HCT116 (cell line): ENCODE measurements at places on chromosomes 11 and 22. TPM values are rescaled to one million over a fixed set of nuclear protein-coding genes. Genes with fewer than 3 reads are reported as not detected.
A peak's percentile ranks its signal among the peaks of the same experiment; 100 is the strongest.

- DNase-seq = no peak
- no peak overlapping the region for H3K4me3 ChIP-seq
- H3K4me1 ChIP-seq = 0 out of 2 replicates have a peak, but pooled peaks cover 2% of the 10 kb centered on the region
These were observed 46.7 kb downstream of the IGLL1 start for GRCh38 chr22:23533328-23533762.

GRCh38 chr11:45267052-45267451, 19.1 kb downstream of the SYT13 start:
- H3K27me3 ChIP-seq = no peaks in the 10 kb centered on the region
- H3K4me1 ChIP-seq = peaks cover 26% of the 10 kb centered on the region
- no peaks in the 10 kb centered on the region for H3K36me3 ChIP-seq
- no peak for DNase-seq
- no peak overlapping the region for H3K27ac ChIP-seq

DNA sequence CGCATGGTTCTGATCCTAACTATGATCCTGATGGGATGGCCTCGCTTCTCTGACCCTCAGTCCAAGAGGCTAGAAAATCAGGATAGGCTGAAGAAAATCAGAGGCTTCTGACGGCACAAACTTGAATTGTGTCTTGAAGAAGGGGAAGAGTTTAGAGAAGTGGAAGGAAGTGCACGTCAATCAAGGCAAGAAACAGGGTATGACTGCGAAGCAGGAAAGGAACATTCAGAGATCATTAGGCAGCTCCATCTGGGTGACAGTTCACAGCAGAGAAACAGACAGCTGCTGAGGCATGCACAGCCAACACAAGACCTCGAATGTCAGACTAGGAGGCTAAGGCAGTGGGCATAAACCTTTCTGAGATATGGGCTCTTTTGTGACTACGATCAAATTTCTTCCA, 29.3 kb downstream of the CLPB start:
- no peaks in the 10 kb centered on the region for H3K36me3 ChIP-seq
- no peaks in the 10 kb centered on the region for H3K4me1 ChIP-seq
- H3K27me3 ChIP-seq = no peaks in the 10 kb centered on the region
- no peak overlapping the region for H3K27ac ChIP-seq
- no peak for DNase-seq
- no peak overlapping the region for H3K4me3 ChIP-seq

- H3K27me3 ChIP-seq = no peaks in the 10 kb centered on the region
- H3K36me3 ChIP-seq = no peaks in the 10 kb centered on the region
- no peak overlapping the region for H3K4me3 ChIP-seq
- no peak overlapping the region for H3K27ac ChIP-seq
These were observed 20.8 kb upstream of the LINC01488 start for GRCh38 chr11:69460540-69461257.

- H3K27me3 ChIP-seq = no peaks in the 10 kb centered on the region
- no peak overlapping the region for H3K27ac ChIP-seq
These were observed 81.8 kb upstream of the TENM4 start for GRCh38 chr11:79522626-79523025.

- DNase-seq = peak; percentile 19
- H3K4me3 ChIP-seq = no peak overlapping the region
- no peaks in the 10 kb centered on the region for H3K36me3 ChIP-seq
- H3K27ac ChIP-seq = no peak overlapping the region
- peaks cover 10% of the 10 kb centered on the region for H3K4me1 ChIP-seq
These were observed 76.1 kb upstream of the RTL6 start for GRCh38 chr22:44574057-44574639.

- no peak for DNase-seq
- no peak overlapping the region for H3K27ac ChIP-seq
- H3K4me3 ChIP-seq = no peak overlapping the region
These were observed 30.1 kb upstream of the TMEM45B start for GRCh38 chr11:129785383-129786111.

GRCh38 chr11:88535266-88535665, 197.7 kb upstream of the CTSC start:
- H3K4me3 ChIP-seq = no peak overlapping the region
- H3K27ac ChIP-seq = no peak overlapping the region
- no peaks in the 10 kb centered on the region for H3K36me3 ChIP-seq

DNA sequence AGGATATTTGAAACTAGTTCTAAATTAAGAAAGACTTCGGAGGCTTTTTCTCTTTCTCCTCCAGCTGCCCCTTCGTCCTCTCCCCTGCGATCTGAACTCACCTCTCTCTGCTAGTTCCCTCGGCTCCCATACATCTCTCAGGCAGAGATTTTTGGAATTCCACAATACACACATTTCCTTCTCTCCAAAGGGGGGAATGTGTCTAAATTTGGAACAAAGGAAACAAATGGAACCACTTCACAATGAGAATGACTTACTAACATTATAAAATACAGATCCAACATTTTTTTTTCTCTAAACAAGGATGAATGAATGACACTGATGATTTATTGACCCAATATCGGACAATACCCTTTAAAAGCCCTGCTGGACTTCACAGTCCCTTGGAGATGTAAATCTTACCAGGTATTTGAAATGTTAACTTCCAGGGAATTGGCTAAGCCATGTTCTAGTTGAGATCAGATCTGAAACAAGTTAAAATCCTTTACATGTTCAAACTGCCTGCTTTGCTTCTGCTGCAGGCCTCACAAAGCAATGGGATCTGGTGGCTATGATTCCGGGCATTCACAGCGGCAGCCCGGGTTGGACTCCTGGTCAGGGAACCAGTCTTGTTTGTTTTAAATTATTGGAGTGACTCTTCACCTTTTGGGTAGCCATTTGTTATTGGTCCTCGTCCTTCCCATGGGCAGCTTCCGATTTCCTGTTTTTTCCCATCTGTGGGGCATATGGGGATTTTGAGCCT, 20.5 kb upstream of the GSTP1 start:
- no peak overlapping the region for H3K27ac ChIP-seq
- peaks cover 16% of the 10 kb centered on the region for H3K4me1 ChIP-seq
- H3K27me3 ChIP-seq = peaks cover 4% of the 10 kb centered on the region; the same call in 1 of the 2 replicates
- DNase-seq = no peak
- no peak overlapping the region for H3K4me3 ChIP-seq

DNA sequence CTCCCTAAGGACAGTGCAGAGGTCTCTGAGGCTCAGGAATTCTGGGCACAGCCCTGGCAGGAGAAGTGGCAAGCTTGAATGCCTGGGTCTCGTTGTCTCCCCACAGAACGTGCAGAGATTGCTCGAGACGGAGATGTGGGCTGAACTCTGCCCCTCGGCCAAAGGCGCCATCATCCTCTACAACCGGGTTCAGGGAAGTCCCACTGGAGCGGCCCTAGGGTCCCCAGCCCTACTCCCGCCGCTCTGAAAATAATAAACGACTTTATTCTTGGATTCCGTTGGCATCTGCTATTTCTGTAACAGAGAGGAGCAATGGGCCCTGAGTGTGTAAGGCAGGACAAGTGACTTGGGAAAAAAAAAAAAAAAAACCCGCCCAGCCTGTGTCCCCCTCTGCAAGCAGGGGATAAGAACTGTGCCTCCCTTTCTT, 591 bp upstream of the DNAJC4 start:
- DNase-seq = no peak
- no peaks in the 10 kb centered on the region for H3K36me3 ChIP-seq
- peak overlapping the region; percentile 61 for H3K27ac ChIP-seq
- H3K4me1 ChIP-seq = peaks cover 69% of the 10 kb centered on the region
- no peaks in the 10 kb centered on the region for H3K27me3 ChIP-seq
- H3K4me3 ChIP-seq = peak overlapping the region; percentile 89

GRCh38 chr11:113728814-113729213, 22.7 kb upstream of the TMPRSS5 start:
- H3K4me1 ChIP-seq = no peaks in the 10 kb centered on the region
- no peak for DNase-seq
- H3K27me3 ChIP-seq = no peaks in the 10 kb centered on the region
- H3K4me3 ChIP-seq = no peak overlapping the region
- H3K36me3 ChIP-seq = peaks cover 5% of the 10 kb centered on the region

- no peak overlapping the region for H3K27ac ChIP-seq
- no peaks in the 10 kb centered on the region for H3K36me3 ChIP-seq
These were observed 27.9 kb downstream of the ARRB1 start for GRCh38 chr11:75323609-75324008.

- DNase-seq = no peak
- H3K27ac ChIP-seq = no peak overlapping the region
- no peaks in the 10 kb centered on the region for H3K27me3 ChIP-seq
- H3K4me3 ChIP-seq = no peak overlapping the region
- H3K36me3 ChIP-seq = peaks cover 38% of the 10 kb centered on the region
These were observed 4.9 kb downstream of the POLR3H start for GRCh38 chr22:41539146-41540005.

DNA sequence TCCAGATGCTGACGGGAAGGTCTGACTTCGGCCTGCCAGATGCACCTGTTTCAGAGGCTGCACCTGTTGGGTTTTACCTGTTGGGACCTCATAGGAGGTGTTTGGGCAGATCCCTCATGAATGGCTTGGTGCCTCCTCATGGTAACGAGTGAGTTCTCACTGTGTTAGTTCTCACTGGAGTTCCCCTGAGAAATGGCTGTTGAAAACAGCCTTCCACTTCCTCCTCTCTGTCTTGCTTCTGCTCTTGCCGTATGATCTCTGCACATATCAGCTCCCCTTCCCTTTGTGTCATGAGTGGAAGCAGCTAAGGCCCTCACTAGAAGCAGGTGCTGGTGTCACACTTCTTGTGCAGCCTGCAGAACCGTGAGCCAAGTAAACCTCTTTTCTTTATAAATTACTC, 207.6 kb upstream of the SEZ6L start:
- no peaks in the 10 kb centered on the region for H3K36me3 ChIP-seq
- H3K4me3 ChIP-seq = no peak overlapping the region
- H3K27me3 ChIP-seq = peaks cover 95% of the 10 kb centered on the region
- H3K27ac ChIP-seq = no peak overlapping the region
- DNase-seq = no peak

- H3K4me3 ChIP-seq = no peak within 1 kb of the TSS
- no peak within 1 kb of the TSS for H3K27ac ChIP-seq
- H3K36me3 ChIP-seq = no peaks in the 10 kb centered on the region; the same call in 1 of the 2 replicates
- no peaks in the 10 kb centered on the region for H3K4me1 ChIP-seq
These were observed at the start of gene DRD4 for GRCh38 chr11:636511-637332. Gene DRD4, plus strand, starts transcription at chr11:637269. Its CDS starts 36 bp downstream, at chr11:637305.

- peaks cover 43% of the 10 kb centered on the region for H3K36me3 ChIP-seq
- no peaks in the 10 kb centered on the region for H3K27me3 ChIP-seq
- peak overlapping the region; percentile 13; the same call in 1 of the 2 replicates for H3K27ac ChIP-seq
These were observed 12.5 kb downstream of the CCND1 start for GRCh38 chr11:69653406-69653960.

- peaks cover 5% of the 10 kb centered on the region; the same call in 1 of the 2 replicates for H3K4me1 ChIP-seq
- no peak overlapping the region for H3K4me3 ChIP-seq
- H3K27me3 ChIP-seq = no peaks in the 10 kb centered on the region
- no peaks in the 10 kb centered on the region for H3K36me3 ChIP-seq
These were observed 1.0 kb downstream of the LMO1 start for GRCh38 chr11:8262552-8263108.

GRCh38 chr11:16917941-16918340, 96.3 kb downstream of the PLEKHA7 start:
- peaks cover 40% of the 10 kb centered on the region for H3K4me1 ChIP-seq
- H3K27me3 ChIP-seq = no peaks in the 10 kb centered on the region
- no peak for DNase-seq
- H3K36me3 ChIP-seq = no peaks in the 10 kb centered on the region

GRCh38 chr22:27596133-27596870, 205.3 kb downstream of the MN1 start:
- no peak overlapping the region for H3K4me3 ChIP-seq
- H3K27ac ChIP-seq = no peak overlapping the region
- H3K4me1 ChIP-seq = peaks cover 6% of the 10 kb centered on the region; the same call in 1 of the 2 replicates
- H3K36me3 ChIP-seq = no peaks in the 10 kb centered on the region
- H3K27me3 ChIP-seq = no peaks in the 10 kb centered on the region
- no peak for DNase-seq

DNA sequence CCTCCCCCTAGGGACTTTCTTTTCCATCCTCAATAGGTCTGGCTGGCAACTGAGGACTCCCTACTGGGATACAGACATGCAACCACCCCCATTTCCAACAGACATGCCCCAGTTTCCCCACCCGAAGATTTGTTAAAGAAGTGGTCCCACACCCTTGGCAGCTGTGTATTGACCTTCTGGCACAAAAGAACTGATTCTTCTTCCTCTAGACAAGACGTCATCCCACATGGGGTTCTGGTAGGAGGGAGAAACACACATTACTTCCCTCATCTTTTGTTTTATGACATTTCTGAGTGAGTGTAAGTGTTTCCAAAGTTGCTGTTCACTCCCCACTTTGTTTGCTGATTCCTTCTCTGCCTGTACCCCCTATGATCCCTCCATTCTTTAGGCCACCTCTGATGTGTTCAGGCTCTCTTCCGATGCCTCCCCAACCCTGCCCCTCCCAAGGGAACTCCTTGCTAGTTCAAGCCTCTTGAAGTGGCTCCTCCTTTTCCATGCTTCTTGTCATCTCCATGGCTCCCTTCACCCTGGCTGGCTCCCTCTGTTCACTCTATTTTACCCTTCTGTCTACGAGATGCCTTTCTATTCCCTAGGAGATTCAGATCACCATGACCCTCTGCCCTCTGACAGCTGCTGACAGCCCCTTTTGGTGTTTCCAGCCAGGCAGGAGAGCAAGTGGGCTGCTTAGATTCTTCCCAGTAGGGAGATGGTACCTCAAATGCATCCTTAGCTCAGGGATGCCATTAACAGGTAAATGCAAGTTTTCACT, 4.3 kb downstream of the KIRREL3 start:
- DNase-seq = no peak
- H3K27me3 ChIP-seq = peaks cover 3% of the 10 kb centered on the region; the same call in 1 of the 2 replicates
- H3K4me3 ChIP-seq = no peak overlapping the region
- no peaks in the 10 kb centered on the region for H3K4me1 ChIP-seq
- no peaks in the 10 kb centered on the region for H3K36me3 ChIP-seq
- H3K27ac ChIP-seq = no peak overlapping the region

- H3K36me3 ChIP-seq = no peaks in the 10 kb centered on the region
- no peak overlapping the region for H3K27ac ChIP-seq
- H3K27me3 ChIP-seq = no peaks in the 10 kb centered on the region
- H3K4me3 ChIP-seq = no peak overlapping the region
- peaks cover 23% of the 10 kb centered on the region for H3K4me1 ChIP-seq
These were observed 456.9 kb downstream of the BRD1 start for GRCh38 chr22:49370627-49371301.

- no peaks in the 10 kb centered on the region for H3K36me3 ChIP-seq
- no peaks in the 10 kb centered on the region for H3K4me1 ChIP-seq
- no peak overlapping the region for H3K27ac ChIP-seq
- peaks cover 18% of the 10 kb centered on the region for H3K27me3 ChIP-seq
These were observed 38.4 kb upstream of the ETS1 start for GRCh38 chr11:128625746-128626145.

DNA sequence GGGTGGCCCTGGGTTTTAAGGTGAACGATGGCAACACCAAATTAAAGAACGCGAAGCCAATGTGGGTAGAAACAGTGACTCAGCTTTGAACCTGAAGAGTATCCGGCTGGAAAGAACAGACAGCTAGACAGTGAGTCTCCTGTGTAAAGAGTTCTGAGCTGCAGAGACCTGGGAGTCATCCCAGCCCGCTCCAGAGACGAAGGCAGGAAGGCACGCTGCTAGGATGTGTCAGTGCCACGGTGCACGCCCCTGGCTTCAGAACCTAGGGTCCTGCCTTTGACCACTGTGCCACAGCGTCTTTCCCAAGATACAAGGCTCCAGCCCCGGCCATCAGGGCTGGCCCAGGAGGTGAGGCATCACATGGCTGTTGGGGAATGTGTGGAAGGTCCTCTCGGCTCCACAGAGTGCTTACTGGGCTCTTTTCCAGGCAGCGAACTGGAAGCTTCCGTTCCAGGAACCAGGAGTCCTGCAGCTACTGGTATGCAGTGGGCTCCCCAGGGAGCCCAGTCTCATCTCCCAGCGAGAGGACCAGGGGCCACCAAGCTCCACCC, 29.9 kb downstream of the LRFN4 start:
- no peaks in the 10 kb centered on the region for H3K27me3 ChIP-seq
- H3K27ac ChIP-seq = peak overlapping the region; percentile 81
- H3K36me3 ChIP-seq = no peaks in the 10 kb centered on the region

SPTBN2 gene
- 18.5 TPM for total RNA-seq

CSNK2A3 gene
- 2.0 TPM for total RNA-seq

SPDYC gene
- total RNA-seq = 1.2 TPM

C11orf42 gene
- not detected for total RNA-seq

CD3G gene
- total RNA-seq = 0.20 TPM
